Breast epithelium (tissue), 4 donors: ENCODE measurements at places on chromosomes 16 and 17. TPM values are rescaled to one million over a fixed set of nuclear protein-coding genes. Genes with fewer than 3 reads are reported as not detected.

The HSF4 gene
- 113 TPM for total RNA-seq

The HOXB13 gene
- total RNA-seq, result not detected

The SHBG gene
- 0.16 TPM for total RNA-seq

DNA sequence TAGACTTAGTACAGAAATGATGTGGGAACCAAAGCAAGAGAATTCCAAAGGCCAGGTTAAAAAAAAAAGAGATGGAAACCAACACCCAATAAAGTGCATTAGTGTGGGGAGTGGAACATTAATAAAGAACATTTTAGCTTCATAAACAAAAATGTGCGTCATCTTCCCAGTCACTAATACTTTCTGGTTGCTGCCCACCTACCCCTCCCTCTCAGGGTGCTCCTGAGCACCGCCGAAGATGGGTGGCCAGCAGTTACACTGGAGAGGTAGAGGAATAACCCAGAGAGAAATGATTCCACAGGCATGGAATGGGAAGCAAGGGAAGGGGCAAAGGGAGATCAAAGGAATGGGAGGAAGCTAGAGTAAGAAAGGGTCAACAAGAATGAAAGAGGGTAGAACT, 6.0 kb upstream of the CHD3 start:
- no peaks in the 10 kb centered on the region for H3K4me1 ChIP-seq
- DNase-seq, result no peak
- no peaks in the 10 kb centered on the region for H3K27me3 ChIP-seq
- H3K27ac ChIP-seq, result peak overlapping the region; percentile 40
- no peak overlapping the region for H3K4me3 ChIP-seq

The PSMD3 gene
- 79.4 TPM for total RNA-seq

The TUBB3 gene
- total RNA-seq, result 1.6 TPM

The SLFN12L gene
- 3.3 TPM for total RNA-seq

DNA sequence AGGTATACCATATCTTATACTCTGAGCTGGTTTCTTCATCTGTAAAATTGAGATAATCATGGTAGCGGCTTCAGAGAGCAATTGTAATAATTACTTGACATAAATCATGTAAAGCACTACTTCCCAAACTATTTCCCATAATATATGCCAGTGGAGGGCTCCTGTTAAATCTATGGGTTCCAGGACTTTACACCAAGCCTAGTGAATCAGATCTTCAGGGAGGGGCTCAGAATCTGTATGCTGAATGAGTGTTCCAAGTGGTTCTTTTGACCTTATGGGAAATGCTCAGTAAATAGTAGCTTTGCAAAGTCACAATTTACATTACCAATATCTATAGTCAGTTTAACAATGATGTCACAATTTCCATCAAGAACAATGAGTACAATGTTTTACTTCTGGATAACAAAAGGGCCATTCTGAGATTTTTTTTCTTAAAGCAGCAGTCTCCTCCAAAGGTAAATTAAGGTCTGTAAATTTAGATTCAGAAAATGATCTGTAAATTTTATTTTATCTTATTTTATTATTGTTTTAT, 50.9 kb upstream of the NLK start:
- H3K36me3 ChIP-seq, result no peaks in the 10 kb centered on the region
- H3K4me3 ChIP-seq, result no peak overlapping the region
- no peaks in the 10 kb centered on the region for H3K27me3 ChIP-seq
- DNase-seq, result no peak

The FOXC2 gene
- 0.98 TPM for total RNA-seq

The OR2C1 gene
- total RNA-seq, result 0.29 TPM

DNA sequence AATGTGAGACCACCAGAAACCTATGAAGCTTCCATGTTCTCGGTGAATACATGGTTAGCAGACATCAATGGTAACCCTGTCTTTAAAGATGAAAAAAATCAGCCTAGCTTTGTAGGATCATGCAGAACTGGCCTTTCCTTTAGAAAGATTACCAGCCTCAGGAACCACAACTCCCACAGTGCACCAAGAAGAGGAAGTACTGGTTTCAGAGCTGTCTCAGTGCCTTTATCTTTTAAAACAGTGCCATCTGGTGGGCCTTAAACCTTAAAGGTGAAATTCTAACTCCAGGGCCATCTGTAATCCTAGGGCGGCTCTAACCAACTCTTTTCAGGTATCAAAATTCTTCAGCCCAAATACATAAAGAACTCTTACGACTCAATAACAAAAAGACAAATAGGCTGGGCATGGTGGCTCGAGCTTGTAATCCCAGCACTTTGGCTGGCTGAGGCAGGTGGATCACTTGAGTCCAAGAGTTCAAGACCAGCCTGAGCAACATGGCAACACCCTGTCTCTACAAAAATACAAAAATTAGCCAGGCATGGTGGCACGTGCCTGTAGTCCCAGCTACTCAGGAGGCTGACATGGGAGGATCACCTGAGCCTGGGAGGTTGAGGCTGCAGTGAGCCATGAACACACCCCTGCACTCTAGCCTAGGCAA, 5.4 kb downstream of the ATPAF2 start:
- H3K4me1 ChIP-seq, result peaks cover 4% of the 10 kb centered on the region
- no peak overlapping the region for H3K4me3 ChIP-seq
- H3K27ac ChIP-seq, result no peak overlapping the region
- no peaks in the 10 kb centered on the region for H3K27me3 ChIP-seq
- DNase-seq, result no peak

DNA sequence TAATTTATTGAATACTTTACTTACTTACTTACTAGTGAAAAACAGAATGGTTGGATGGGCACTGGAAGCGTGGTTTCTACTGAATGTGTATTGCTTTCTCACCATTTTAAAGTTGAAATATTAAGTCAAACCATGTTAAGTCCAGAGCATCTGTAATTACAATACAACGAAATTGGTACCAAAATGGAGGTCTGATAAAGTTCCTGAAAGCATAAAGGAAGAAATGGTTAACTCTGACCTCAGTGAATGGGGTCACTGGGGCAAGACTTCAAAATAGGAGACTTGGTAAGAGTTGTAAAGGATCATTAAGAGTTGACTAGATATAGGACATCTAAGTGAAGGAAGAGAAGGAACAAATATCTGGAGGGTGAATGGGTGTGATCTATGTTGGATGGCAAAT, 237.1 kb downstream of the MAF start:
- no peak for DNase-seq
- H3K4me3 ChIP-seq, result no peak overlapping the region
- H3K36me3 ChIP-seq, result no peaks in the 10 kb centered on the region
- H3K27ac ChIP-seq, result no peak overlapping the region

DNA sequence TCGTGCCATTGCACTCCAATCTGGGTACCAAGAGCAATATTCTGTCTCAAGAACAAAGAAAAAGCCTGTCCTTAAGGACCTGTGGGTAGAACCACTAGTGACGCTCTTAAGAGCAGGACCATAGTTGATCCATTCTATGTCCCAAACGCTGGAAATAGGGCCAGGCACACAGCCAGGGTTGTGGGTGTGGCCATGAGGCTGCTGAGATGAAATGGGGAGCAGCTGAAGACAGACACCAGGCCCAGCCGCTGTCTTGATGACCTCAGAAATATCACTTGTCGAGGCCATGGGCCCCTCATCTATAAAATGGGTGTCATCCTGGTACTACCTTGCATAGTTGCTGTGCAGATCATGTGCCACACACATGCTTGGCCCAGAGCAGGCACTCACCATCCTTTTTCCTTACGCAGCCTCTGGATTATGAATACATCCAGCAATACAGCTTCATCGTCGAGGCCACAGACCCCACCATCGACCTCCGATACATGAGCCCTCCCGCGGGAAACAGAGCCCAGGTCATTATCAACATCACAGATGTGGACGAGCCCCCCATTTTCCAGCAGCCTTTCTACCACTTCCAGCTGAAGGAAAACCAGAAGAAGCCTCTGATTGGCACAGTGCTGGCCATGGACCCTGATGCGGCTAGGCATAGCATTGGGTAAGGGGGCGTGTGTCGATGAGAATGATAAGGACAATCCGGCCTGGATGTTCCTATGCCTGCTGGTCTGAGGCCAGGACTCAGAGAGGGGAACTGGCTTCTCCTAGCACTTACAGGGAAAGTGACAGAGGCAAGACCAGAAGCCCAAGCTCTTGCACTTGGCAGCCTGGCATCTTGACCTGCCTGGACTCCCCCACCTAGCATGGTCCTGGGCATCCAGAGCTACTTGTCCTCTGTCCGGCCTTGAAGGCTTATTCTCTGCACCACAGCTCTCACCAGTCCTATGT, 25.5 kb downstream of the CDH5 start:
- H3K27ac ChIP-seq, result no peak overlapping the region
- no peaks in the 10 kb centered on the region for H3K27me3 ChIP-seq
- no peaks in the 10 kb centered on the region for H3K4me1 ChIP-seq
- no peaks in the 10 kb centered on the region for H3K36me3 ChIP-seq
- DNase-seq, result no peak
- no peak overlapping the region for H3K4me3 ChIP-seq

- no peak overlapping the region for H3K4me3 ChIP-seq
- no peak for DNase-seq
- no peak overlapping the region for H3K27ac ChIP-seq
- H3K27me3 ChIP-seq, result no peaks in the 10 kb centered on the region
Observed at GRCh38 chr17:71217769-71218168, 903.1 kb upstream of the SOX9 start.

- peak overlapping the region; percentile 81 for H3K27ac ChIP-seq
- H3K4me1 ChIP-seq, result peaks cover 12% of the 10 kb centered on the region
- DNase-seq, result peak; percentile 83
- H3K4me3 ChIP-seq, result no peak overlapping the region
- H3K36me3 ChIP-seq, result no peaks in the 10 kb centered on the region
Observed at GRCh38 chr17:58335779-58336455, 7.3 kb upstream of the TSPOAP1 start.

DNA sequence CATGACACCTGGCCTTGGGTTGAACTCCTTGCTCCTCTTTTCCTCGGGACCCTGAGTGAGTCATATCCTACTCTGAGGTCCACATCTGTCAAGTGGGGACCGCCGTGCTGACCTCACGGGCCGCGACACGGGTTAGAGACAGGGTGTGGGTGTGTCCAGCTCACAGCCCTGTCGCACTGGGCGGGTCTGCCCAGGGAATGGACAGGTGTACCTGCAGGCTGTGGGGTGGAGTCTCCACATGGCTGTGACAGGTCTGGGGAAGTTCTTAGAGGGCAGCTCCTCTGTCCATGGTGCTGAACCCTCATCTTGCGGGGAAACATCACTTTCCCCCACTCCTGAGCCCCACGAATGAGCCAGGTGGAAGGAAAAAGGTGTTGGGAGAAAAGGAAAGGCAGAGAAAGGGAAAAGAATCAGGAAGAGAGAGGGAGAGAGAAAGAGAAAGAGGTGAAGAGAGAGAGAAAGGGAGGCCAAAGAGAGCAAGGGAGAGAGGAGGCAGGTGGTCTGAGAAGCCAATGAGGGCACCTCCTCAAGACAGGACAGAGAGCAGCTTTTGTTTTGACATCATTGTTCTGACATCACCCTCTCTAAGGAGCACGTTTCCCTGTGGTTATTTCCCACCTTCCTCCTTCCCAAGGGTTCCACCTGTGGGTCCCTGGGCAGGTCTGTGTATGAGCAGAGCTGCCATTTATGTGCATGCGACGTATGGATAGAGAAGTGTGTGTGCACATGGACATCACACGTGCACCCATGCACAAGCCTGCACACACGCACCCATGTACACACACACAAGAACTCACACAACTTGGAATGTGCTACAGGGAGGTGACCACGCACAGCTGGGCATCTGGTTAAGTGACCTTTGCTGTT, 32.6 kb upstream of the CBFA2T3 start:
- no peaks in the 10 kb centered on the region for H3K27me3 ChIP-seq
- no peak overlapping the region for H3K4me3 ChIP-seq
- no peaks in the 10 kb centered on the region for H3K36me3 ChIP-seq
- H3K27ac ChIP-seq, result no peak overlapping the region

The ZNF207 gene
- total RNA-seq, result 145 TPM

The ZPBP2 gene
- total RNA-seq, result not detected
